ENCODE measurements at places on chromosomes 7 and 10.

DNA sequence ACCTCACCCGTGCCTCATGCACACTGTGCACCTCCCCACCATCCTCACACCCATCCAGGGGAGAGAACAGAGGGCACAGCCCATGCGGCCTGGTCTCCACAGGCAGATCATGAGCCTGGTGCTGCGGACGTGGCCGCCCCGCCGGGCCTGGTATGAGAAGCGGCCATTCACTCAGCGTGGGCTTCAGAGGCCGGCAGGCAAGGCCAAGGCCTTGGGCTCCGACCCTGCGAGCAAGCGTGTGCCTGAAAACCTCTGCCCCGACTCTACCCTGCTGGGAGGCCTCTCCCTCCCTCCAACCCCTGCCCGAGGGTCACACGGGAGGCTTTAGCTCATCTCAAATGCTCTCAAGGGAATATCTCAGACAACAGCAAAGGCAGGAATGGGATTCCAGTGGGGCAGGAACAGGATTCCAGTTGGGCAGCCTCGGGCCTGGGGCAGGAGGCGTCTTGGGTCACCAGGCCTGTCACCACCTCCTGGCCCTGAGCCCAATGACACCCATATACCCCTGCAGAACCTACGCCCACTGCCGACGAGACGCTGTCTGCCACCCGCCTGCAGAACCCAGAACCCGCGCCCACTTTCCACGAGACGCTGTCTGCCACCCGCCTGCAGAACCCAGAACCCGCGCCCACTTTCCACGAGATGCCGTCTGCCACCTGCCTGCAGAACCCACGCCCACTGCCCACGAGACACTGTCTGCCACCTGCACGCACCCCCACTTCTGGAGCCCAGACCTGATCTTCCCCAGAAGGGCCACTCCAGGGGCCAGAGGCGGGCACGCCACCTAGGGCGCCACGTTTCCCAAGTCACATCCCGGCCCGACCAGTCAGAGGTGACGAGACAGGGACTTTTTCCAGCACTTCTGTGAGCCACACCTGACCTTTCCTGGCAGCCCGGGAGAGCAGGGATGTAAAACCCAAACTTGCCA lies 38.9 kb downstream of the ADAP1 start:
- no peak for DNase-seq

DNA sequence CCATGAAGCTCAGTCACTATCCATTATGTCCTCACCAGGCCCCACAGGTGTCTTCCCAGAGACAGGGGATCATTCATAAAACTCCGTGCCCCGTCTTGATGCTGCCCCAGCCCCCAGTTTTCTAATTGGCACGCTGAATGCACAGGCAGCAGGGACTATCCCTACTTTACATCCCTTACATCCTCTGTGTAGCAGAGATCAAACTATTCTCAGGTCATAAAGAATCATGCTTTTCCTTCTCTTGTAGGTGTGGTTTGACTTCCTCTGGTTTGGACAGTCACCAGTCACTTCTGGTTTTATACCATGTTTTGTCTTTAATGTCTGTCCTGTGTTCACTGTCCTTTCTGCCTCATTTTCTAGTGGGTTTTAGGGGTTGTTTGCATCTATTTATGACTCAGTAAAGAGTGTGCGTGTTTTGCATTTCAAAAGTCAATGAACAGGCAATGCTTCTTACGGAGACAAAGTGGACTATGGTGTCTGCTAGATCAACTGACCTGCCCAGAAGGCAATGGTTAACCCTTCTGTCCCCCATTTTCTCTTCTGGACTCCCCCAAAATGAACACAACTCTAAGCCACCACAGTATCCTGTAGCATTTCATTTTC lies 140.4 kb upstream of the NPVF start:
- DNase-seq: no peak

GRCh38 chr10:79391231-79392019 lies 44.2 kb downstream of the PPIF start:
- DNase-seq: no peak

DNA sequence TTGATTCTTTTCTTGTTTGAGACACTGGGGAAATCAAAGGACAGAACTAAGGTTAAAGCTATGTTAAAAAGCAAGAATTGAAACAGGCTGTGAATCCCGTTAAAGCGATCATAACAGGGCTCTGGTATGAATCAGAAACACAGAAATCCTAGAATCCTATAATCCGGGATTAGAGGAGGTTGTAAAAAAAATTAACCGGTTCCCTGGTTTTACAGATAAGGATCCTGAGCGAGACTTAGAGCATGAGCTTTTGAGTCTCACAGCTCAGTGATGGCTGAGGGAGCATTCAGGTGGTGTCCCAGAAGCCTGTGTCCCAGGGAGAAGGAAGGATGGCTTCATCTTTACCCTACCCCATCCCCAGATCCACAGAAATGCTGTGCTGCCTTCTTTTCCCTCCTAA lies 461.3 kb downstream of the PAXIP1 start:
- no peak for DNase-seq

DNA sequence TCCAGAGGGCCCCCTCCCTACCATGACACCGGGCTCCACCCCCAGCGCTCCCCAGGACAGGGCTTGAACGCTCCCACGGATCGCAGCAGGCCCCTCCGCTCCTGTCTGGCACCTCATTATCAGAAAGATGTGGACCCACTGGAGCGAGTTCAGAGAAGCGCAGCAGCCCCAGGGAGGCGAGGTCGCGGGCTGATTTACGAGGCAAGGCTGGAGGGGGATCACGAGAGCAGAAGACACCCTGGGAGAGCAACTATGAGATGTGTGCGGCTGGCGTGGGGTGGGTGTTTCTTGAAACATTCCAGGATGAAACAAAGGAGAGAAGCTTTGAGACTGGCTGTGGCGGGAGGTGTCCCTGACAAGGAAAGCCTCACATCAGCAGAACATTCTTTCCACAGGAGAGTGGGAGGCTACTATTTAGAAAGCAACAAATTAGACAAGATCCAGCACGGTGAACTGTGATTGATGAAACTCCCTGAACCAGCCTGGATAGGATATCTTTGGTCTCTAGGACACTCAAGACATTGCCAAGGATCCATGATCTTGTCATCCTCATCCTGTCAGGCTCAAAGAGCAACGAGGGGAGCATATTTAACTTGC lies 66.0 kb downstream of the JCAD start:
- no peak for DNase-seq

DNA sequence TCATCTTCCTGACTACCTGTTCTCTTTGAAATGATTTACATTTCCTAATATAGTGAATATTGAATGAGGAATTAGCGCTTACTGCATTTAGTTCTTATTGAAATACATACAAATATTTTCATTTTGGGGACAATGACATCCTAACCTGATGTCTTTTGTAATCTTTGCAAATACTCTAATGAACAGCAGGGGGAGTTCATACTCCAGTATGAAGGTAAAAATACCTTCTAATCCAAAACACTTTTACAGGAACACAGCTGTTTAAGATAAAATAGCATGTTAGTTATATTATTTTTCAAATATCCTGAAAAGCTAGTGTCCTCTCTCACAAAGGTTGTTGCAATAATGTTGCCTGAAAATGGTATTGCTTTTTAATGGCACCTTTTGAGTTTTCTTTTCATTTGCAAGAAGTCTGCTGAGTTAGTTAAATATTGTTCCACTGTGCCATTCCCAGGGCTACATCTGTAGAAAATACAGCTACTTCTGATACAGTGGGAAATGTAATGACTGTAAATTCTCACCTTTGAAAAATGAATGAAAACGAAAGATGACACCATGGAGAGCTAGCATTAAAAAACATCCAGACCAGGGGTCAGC lies 400.0 kb downstream of the PHF14 start:
- no peak for DNase-seq

DNA sequence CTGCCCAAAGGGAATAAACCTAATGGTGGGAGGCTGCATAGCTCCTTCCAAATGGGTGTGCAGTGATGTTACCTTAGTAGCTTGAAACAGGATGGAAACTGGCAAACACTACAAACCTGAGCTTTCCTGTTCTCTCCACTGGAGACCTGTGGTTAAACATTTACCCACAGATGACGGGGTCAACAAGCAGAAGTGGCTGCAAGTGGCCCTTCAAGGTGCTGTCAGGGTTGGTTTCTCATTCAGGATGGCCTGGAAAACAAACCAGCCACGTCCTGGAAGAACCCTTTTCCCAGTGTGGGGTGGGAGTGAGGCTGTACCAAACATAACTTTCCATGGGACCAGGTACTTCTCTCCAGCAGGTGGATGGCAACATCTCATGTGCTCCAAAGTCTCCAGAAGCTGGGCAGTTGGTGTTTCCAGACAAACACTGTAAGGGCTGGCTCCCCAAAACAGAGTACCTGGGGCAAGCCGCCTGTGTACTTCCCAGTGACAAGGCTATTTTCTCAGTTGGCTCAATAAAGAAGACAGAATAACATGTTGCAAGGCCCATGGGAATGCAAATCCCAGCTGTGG lies 67.5 kb downstream of the DNAJB9 start:
- DNase-seq: no peak

GRCh38 chr7:112630565-112630964 lies 149.8 kb downstream of the LSMEM1 start:
- no peak for DNase-seq

GRCh38 chr7:3955026-3955425 lies 654.0 kb downstream of the SDK1 start:
- DNase-seq: no peak

GRCh38 chr7:111076205-111076604 lies 14.7 kb upstream of the LRRN3 start:
- peak; percentile 29 for DNase-seq

DNA sequence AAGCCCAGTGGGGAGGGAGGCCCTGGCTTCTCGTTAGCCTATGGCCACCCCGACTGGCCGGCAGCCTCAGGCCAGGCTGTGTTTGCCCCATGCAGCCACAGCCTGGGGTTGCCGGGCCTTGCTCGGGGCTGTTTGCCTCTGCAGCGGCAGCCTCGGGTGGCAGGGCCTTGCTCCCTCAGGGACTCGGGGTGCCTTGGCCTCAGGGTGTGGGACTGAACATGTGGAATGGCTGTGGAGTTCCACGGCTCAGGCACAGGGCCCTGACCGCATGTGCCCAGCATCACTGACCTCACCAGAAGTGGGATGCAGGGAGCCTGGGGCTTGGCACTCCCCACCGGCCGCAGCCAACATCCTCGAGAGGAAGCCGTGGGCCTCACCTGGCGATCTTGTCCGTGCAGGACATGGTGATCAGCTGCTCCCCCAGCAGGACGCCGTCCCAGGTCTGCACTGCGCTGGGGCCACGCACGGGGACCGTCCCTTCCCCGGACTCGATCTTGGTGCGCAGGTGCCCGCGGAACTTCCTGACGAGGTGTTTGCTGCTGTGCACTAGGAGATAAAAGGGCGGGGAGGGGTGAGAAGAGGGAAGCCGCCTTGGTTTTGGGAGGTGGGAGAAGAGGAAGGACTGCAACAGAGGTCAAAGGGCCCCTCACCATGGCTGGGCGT lies 160.5 kb downstream of the WDR37 start:
- DNase-seq: no peak

DNA sequence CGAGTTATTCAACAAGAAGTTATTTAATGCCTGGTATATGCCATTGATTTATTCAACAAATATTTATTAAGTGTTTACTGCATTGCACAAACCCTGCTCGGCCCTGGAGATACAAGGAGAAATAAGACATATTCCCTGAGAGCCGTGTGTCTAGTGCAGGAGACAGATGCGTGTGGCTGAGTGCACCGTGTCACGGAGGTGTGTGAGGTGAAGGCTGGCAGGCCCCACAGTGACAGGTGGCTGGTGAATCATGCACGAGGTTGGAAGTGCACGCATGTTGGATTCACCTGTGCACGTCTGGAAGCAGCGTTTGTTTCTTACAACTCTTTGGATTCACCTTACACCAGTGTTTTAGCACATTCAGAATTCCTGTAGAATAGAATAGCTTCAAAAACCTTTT lies 136.6 kb upstream of the SHH start:
- DNase-seq: no peak

- no peak for DNase-seq
Observed at GRCh38 chr7:155234950-155235789, 62.5 kb upstream of the INSIG1 start.

DNA sequence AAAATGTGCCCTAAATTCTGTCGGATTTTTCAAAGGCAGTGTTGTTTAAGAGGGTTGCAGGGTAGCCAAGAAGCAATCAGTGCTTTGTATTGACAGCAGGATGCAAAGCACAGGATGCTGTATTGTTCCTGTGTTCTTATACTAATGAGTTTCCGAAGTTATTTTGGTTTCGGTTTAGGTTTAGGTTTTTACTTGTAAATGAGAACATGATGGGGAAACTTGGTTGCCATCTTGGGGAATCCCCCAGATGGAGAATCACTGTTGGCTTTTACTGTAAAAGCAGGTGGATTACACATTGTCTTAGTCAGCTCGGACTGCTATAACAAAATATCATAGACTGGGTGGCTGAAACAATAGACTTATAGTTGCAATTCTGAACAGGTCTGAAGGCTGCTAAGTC lies 72.1 kb downstream of the INHBA start:
- DNase-seq: no peak

DNA sequence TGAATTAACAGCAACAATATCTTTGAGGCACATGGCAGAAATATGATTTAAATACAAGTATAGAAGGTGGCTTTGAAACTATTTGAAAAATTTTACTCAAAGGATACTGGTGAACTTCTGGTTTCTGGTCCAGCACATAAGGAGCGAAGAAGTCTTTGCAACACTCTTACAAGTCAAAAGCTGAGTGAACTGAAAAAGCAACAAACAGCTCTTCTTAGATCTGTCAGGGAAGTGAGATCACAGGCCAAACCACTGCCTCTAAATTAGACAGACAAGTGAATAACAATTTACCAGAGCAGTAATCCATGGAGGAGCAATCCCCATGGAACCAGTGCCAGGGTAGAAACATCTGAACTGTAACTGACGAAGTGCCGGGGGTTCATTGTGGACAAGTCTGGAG lies 9.6 kb upstream of the VWC2 start:
- no peak for DNase-seq

DNA sequence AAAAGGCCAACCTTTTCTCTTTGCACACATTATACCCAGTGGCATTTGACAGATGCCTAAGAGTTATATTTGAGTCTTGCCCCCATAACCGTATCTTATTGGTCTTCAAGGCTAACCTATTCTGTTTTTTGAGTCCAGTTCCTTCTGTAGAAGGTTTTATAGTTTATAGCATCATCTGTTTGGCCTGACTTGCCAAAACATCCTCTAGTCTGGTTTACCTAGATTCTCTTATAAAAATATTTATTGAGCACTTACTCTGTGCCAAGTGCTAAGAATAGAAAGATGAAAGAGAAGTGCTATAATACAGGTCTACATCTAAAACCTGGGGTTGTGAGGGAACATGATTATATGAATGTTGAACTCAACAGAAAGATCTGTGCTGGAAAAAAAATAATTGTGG lies 55.9 kb upstream of the PIP4K2A start:
- no peak for DNase-seq

- DNase-seq: no peak
Observed at GRCh38 chr10:24207781-24208611, 942 bp upstream of the KIAA1217 start.

- DNase-seq: no peak
Observed at GRCh38 chr10:42996588-42996987, 80.3 kb upstream of the RET start.

GRCh38 chr10:70540089-70540788 lies 61.7 kb downstream of the PALD1 start:
- peak; percentile 34 for DNase-seq

DNA sequence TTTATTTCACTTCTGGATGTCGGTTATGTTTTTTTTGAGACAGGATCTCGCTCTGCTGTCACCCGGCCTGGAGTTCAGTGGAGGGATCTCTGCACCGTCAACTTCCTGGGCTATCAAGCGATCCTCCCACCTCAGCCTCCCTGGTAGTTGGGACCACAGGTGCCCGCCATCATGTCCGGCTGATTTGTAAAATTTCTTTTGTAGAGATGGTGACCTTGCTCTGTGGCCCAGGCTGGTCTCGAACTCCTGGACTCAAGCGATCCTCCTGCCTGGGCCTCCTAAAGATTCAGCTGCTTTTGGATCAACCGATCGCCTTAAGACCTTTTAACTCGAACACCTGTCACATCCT lies 606 bp upstream of the RABGEF1 start:
- DNase-seq: no peak

Data from activated naive CD8-positive, alpha-beta T cell treated with anti-CD3 and anti-CD28 coated beads for 36 hours (primary cell).